Femur (tissue), 1 donor: ENCODE measurements at places on chromosomes 5 and 9.

GRCh38 chr5:157366741-157367674, 93.0 kb upstream of the NIPAL4 start:
- DNase-seq = peak; percentile 45

DNA sequence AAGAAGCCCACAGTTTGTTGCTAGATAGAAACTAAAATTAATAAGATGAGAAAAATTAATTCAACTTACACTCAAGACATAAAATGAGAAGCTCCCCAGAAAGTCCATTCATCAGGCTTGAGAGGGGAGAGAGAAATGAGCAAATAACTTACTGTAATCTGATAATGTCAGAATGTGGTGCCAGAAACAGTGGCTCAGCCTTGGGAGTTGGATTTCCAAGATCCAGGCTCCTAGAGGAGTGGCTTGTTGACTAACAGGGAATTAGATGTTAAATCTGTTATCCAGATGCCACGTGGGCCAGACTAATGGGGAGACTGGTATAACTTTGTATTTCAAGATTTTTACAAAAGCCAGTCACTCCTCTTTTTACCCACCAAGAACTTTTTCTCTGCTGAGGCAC, 458.2 kb downstream of the GADD45G start:
- no peak for DNase-seq

DNA sequence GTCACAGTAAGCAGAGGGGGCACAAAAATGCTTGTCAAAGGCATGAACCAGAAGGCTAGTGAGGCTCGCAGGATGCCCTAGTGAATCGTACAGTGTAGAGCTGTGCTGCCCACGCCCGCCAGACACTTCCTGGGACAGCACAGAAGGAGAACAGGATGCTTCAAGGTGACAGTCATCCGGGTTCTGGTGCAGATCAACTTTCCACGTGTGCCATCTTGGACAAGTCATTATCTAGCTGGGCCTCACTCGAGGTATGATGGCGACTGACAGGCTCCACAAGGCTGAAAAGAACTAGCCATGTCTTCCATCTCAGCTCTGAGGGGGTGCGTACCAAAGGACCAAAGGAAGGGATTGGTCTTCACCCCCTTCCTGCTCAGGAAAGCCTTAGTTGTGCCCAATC, 14.0 kb downstream of the SPRY4 start:
- DNase-seq = no peak

- no peak for DNase-seq
Observed at GRCh38 chr5:957748-958485, 50.7 kb upstream of the NKD2 start.

DNA sequence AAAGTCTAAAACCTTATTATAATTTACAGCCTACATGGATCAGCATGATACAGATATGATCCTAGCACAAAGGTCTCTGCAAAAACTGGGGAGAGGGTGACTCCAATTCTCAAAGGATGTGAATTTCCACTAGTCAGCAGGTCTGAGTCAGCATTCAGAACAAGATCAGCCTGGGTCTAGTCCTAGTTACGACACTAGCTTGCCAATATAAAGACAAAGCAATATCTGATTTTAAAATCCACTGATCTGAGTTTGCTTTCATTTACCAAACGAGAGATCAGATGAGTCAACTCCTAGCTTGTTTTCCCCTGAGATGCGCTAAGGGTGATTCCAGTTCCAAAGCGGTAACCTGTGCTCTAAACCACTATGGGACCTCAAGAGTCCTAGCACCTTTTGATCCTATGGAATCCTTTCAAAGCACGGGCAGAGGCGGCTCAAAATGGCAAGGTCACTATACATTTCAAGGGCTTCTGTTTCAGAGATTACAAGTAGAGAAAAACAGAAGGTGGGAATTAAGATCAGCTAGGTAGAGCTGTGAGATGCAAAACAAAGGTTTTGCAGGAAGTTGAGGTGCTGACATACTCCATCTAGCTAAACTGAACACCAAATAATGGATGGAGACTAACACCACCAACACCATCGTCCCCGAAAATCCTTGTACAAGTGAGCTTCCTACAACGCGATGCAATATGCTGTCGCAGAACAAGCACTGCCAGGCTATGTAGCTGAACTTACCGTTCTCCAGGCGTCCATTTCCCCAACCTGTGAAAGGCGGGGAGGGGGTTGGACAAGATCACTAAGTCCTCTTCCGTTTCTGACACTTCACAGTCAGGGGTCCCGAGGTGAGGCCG, 906 bp downstream of the SLC25A51 start:
- DNase-seq = no peak

DNA sequence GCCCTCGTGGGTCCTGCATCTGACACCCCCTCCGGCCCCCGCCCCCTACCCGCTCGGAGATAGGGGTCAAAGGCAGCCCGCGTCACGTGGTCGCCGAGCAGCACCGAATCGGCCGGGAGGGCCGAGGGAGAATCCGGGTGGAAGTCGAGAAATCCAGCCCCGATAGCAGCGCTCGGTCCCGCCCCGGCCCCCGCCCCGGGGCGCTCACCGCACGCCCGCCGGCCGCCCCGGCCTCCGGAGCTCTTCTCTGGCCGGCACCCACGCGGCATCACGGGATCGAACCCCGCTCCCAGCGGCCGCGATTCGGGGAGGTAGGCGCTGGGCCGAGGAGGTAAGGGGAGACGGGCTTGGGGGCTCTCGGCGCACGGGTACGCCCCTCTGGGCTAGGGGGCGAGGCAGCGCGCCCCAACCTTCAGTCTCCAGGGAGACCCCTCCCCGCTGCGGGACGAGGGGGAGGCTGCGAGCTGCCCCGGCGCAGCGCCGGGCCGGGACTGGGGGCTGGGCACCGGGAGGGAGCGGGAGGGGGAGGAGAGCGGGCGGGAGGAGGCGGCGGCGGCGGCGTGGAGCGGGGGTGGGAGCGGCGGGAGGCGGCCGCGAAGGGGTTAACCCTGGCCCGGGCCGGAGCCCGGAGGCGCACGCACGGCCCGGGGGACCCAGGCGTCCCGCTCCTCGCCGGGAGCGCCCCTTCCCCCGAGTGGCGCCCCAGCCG, 22.1 kb upstream of the NDST1 start:
- peak; percentile 85 for DNase-seq

GRCh38 chr9:96646081-96646991, 8.8 kb downstream of the PRXL2C start:
- DNase-seq = no peak

- DNase-seq = peak; percentile 64
Observed at GRCh38 chr5:158431369-158432029, 572.6 kb upstream of the CLINT1 start.
